ENCODE measurements at places on chromosomes 4 and X.

GRCh38 chr4:68074397-68074796 lies 55.3 kb downstream of the TMPRSS11F start:
- H3K36me3 ChIP-seq: no peaks in the 10 kb centered on the region
- H3K4me3 ChIP-seq: no peak overlapping the region
- no peak for DNase-seq
- H3K27me3 ChIP-seq: no peaks in the 10 kb centered on the region

DNA sequence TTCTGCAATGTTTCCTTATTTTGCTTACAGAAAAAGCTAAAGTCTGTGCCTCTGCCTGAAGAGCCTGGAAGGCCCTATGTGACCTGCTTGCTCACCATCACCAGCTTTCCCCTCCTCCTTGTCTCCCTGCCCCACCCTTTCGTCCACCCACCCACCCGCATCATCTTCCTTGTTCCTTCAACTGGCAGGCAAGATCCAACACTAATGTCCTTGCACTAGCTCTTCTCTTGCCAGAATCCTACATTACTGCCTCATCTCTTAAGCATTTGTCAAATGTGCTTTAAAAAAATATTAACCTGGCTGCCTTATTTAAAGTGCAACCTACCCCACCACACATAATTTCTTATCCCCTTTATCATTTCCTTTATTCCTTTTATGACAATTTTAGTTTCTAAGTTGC lies 165.1 kb upstream of the PPP3CA start:
- H3K4me1 ChIP-seq: no peaks in the 10 kb centered on the region
- no peak for DNase-seq
- no peak overlapping the region for H3K4me3 ChIP-seq
- no peaks in the 10 kb centered on the region for H3K27me3 ChIP-seq
- no peaks in the 10 kb centered on the region for H3K36me3 ChIP-seq
- H3K27ac ChIP-seq: no peak overlapping the region

DNA sequence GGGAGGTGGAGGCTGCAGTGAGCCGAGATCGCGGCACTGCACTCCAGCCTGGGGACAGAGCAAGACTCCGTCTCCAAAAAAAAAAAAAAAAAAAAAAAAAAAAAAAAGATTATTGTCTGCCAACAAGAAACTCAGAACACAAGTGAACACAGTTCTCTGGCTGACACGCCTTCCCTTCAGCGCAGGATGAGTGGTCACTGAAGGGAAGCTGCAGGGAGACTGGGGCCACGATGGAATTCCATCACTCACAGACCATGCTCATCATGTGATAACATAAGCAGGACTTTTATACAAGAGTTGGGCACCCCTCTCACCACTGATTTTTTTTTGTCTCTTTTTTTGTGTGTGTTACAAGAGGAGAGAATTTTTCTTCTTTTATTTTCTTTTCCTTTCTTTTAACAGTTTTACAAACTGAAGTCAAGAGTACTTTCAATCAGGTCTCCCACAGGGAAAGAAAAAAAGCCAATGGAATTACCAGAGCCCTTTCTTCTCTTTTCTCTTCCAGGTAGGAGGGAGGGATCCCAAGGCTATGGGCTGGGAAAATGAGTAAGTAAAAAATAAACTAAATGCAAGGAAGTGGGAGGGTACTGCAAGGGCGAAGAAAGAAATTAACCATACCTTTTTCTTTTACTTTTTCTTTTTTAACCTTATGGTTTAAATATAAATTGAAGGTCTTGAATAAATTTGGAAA lies 435.6 kb downstream of the GPM6A start:
- H3K27me3 ChIP-seq: no peaks in the 10 kb centered on the region
- H3K27ac ChIP-seq: no peak overlapping the region
- DNase-seq: no peak
- no peaks in the 10 kb centered on the region for H3K4me1 ChIP-seq
- H3K36me3 ChIP-seq: no peaks in the 10 kb centered on the region

DNA sequence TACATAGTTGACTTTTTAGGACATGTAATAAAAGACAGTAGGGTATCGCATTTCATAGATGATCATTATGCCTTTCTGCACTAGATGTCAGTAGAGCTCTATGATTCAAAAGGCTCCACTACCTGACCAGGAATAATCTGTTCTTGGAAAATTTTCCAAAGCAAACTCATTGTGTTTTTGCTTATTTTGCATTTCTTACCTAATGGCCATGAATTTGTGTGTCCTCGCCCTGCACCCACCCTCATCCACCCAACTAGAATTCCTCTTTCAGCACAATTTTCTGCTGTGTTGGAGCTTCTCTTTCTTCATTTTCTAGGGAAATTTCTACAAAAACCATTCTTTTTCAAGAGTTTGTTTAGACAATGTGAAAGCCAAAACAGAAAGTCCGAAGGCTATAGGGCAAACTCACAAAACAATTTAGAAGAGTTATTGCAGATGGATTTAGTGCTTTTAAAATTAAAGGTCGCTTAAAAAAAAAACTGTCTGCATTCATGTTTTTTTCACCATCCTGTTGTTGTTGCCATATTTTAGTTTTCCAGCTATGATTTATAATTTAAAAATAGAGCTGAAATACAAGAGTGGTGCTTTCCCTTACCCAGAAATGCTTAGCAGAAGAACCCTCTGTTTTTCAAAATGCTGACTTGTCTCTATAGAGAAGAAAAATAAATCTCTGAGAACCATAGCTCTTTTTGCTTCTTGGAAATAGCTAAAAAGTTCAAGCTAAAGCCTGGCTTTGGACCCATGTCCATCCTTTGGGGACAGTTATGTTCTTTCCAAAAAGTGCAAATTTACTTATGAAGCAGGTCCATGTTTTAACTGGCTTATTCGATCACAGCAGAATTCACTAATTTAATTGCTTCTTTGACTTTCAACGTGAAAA lies 183.7 kb downstream of the SPATA18 start:
- H3K4me1 ChIP-seq: no peaks in the 10 kb centered on the region
- no peaks in the 10 kb centered on the region for H3K27me3 ChIP-seq
- DNase-seq: peak; percentile 1
- H3K4me3 ChIP-seq: no peak overlapping the region
- H3K27ac ChIP-seq: no peak overlapping the region
- H3K36me3 ChIP-seq: no peaks in the 10 kb centered on the region

DNA sequence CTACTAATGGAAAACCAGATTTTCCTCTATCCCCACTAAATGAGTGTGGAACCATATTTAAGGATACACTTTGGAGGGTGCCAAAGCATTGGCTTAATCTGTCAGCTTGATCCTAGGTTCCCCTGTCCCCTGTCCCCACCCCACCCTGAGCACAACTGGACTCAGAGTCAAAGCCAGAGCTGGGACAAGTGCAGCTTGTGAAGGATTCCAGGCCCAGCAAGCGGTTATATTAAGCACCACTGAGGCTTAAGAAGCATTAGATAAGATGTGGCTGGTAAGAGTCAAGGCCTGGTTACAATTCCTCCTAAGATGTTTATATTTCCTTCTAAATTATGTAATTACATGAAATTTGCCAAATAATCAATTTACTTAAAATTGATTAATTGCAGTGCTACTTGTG lies 350.0 kb upstream of the GATB start:
- H3K27ac ChIP-seq: no peak overlapping the region
- H3K4me1 ChIP-seq: no peaks in the 10 kb centered on the region
- H3K36me3 ChIP-seq: no peaks in the 10 kb centered on the region
- H3K27me3 ChIP-seq: no peaks in the 10 kb centered on the region
- no peak for DNase-seq
- no peak overlapping the region for H3K4me3 ChIP-seq

DNA sequence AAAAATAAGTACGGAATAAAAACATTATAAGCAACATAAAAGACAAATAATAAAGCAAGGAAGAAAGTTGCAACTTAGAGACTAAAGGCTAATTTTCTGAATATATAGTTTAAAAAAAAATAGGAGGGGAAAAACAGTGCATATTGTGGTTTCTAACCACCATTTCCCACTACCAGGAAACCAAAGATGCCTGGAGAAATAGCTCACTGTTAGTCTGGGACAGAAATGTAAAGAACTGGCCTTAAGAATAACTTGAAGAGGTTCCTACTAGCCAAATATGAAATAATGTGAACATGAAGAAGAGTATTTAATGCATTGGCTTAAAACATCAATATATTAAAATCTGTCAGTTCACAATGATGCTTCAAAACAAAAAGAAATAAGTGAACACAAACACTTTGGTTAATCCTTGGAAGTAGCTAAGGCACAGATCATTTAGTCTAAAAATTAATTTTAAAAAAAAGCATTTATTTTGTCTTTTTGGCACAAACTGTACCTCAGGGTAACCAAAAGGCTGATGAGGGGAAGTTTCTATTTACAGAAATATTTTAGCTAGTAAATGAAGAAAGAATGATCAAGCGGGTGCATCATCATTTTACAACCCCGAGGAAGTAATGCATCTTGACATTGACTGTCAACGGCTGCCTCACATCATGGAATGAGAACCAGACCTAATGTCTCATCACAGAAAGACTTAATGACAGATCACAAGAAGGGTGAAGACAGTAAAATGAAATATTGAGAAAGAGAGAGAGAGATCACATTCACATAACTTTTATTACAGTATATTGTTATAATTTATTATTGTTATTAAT lies 297.2 kb upstream of the LDB2 start:
- no peaks in the 10 kb centered on the region for H3K4me1 ChIP-seq
- DNase-seq: no peak
- no peaks in the 10 kb centered on the region for H3K36me3 ChIP-seq
- no peak overlapping the region for H3K27ac ChIP-seq
- H3K27me3 ChIP-seq: no peaks in the 10 kb centered on the region
- no peak overlapping the region for H3K4me3 ChIP-seq

DNA sequence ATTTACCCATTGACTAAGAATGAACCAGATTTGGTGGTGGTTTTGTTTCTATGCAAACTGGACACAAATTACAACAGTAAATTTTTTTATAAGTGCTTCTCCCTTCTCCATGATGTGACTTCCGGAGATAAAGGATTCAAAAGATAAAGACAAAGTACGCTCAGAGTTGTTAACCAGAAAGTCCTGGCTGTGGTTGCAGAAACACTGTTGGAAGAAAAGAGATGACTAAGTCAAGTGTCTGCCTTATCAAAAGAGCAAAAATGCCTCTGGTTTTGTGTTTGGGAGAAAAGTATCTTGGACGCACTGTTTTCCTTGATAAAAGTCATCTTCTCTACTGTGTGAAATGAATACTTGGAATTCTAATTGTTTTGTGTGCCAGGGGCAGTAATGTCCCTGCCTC lies 213.4 kb downstream of the GC start:
- no peak for DNase-seq
- H3K36me3 ChIP-seq: no peaks in the 10 kb centered on the region
- no peak overlapping the region for H3K27ac ChIP-seq
- no peak overlapping the region for H3K4me3 ChIP-seq

GRCh38 chr4:165454426-165454825 lies 75.6 kb downstream of the CPE start:
- H3K36me3 ChIP-seq: no peaks in the 10 kb centered on the region
- no peaks in the 10 kb centered on the region for H3K4me1 ChIP-seq
- DNase-seq: no peak
- H3K27me3 ChIP-seq: no peaks in the 10 kb centered on the region
